T-helper 1 cell (primary cell): ENCODE measurements at places on chromosomes 16 and 17.
A peak's percentile ranks its signal among the peaks of the same experiment; 100 is the strongest.

DNA sequence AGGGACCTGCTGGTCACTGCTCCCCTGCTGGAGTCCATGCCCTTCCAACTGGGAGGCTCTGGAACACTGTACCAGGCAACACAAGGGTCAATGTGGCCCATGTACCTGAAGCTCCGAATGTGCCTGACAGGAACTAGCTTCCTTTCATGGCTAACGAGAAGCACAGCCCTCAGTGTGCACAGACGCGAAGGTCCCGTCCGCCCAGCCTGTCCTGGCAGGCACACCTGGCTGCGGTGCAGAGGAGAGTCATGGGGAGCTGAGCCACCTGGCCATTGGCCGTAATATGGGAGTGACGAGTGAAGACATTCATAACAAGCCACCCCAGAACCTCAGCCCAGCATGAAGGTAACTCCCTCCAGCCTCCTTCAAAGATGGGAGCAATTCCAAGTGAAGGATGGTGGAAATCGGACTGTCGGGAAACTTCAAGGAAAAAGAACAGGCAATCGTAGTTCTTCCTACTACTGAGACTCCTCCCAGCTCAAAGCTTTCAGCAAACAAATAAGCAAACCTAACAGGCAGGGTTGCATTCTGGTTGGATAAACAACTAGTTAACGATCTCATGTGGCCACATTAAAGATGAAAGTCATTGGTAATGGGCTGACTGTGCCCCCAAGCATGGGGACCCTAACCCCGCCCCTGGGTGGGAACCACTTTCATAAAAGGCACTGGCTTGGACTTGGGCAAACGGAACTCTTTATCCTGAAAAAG lies 13.2 kb downstream of the TMEM11 start:
- no peak for DNase-seq

- DNase-seq, result no peak
Measured at GRCh38 chr17:4490637-4491061, 8.0 kb upstream of the SPNS2 start.

- no peak for DNase-seq
Measured at GRCh38 chr17:60352071-60352470, 39.9 kb downstream of the USP32 start.

DNA sequence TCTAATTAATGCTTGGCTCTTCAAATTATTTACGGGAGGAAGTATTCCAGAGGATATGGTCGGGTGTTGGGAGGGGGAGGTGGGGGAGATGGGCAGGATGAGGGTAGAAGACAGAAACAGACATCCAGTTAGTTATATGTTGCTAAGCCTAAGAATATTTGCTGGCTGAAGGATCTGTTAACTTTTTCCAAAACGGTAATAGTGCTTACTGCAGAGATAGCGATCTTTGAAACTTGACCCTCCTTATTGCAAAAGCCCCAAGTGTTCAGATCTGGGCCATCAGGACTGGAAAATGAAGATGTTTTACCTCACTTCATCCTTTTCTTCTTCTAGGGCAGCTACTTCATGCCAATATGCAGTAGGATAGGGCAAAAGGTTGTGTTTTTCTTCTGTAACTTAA lies 27.0 kb upstream of the MMD start:
- no peak for DNase-seq

- DNase-seq, result no peak
Measured at GRCh38 chr16:82700541-82701235, 73.9 kb downstream of the CDH13 start.

- DNase-seq, result no peak
Measured at GRCh38 chr17:19319771-19320505, 42.6 kb downstream of the B9D1 start.

DNA sequence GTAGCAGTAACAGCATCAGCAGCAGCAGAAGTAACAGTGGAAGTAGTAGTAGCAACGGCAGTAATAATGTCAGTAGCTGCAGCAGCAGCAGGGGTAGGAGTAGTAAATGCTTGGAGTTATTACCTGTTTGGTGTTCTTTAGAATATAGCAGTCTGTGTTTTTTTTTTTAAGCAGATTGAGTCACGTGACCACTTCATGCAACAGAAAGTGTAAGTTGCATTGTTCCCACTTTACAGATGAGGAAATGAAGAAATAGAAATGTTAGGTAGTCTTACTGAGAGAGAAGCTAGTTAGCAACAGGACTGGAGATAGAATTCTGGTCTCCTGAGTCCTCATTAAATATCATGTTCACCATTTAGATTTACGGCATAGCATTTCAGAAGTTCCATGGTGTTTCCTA lies 358.2 kb downstream of the HAPSTR1 start:
- DNase-seq, result no peak

DNA sequence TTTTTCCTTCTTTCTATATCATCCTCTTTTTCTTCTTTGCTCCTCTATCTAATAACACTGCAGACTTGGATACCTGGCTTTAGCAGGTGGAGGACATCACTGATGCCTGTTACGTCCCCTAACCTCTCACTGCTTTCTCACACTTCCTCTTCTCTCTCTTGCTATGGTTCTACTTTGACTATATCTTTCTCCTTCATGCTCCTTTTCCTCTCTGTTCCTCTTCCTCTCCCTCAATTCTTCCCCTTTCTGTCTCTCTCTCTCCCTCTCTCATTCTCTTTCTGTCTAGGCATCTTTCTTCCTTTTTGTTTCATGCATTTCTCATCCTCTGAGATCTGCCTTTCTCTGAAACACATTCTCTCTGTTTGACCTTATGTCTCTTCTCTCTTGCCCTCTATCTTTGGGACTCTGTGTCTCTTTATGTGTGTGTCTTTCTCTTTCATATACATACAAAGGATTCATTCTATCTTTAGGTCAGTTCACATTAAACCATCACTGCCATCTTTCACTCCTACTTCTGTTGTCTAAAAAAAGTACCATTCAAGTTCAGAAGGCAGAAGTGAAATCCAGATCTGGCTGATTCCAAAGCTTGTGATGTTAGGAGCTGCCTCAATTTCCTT lies 353.7 kb downstream of the SHISA9 start:
- no peak for DNase-seq

- no peak for DNase-seq
Measured at GRCh38 chr17:65190467-65191097, 53.4 kb downstream of the RGS9 start.

- DNase-seq, result no peak
Measured at GRCh38 chr17:49875685-49876084, 27.8 kb upstream of the TAC4 start.

- no peak for DNase-seq
Measured at GRCh38 chr17:64155751-64156544, 26.0 kb upstream of the ERN1 start.

DNA sequence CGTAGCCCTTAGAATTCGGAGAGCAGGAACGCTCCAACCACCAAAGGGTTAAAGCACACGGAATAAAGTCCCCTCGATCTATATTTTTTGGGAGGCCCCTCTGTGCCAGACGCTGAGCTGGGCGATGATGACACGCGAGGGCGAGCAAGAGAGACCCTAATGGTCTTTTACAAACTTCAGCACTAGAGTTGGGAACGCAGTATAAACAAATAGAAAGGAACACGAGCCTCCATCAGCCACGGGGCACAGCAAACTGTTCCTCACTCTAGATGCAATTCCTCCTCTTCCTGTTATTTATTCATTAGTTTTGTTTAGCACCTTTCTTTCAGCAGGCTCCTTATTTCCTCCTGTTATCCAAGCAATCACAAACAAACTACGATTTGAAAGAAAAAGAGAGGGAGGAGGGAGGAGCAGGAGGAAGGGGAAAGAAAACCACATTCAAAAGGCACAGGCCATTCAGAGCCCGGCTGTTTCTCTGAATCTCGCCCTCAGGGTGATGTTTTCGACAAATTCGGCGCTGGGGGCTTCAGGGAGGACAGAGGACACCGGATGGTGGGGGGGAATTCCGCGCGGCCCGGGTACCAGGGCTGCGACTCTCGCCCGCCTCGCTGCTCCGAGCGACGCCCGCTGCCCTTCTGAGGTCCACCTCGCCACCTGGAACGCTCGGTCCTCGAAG lies 1.6 kb downstream of the TOX3 start:
- DNase-seq, result no peak

- no peak for DNase-seq
Measured at GRCh38 chr16:19359556-19359955, 58.1 kb upstream of the TMC5 start.

GRCh38 chr17:12097326-12097725 lies 76.6 kb downstream of the MAP2K4 start:
- DNase-seq, result no peak

- no peak for DNase-seq
Measured at GRCh38 chr17:43517615-43518386, 28.3 kb downstream of the ETV4 start.

GRCh38 chr17:68775318-68775717 lies 174.2 kb upstream of the FAM20A start:
- no peak for DNase-seq

DNA sequence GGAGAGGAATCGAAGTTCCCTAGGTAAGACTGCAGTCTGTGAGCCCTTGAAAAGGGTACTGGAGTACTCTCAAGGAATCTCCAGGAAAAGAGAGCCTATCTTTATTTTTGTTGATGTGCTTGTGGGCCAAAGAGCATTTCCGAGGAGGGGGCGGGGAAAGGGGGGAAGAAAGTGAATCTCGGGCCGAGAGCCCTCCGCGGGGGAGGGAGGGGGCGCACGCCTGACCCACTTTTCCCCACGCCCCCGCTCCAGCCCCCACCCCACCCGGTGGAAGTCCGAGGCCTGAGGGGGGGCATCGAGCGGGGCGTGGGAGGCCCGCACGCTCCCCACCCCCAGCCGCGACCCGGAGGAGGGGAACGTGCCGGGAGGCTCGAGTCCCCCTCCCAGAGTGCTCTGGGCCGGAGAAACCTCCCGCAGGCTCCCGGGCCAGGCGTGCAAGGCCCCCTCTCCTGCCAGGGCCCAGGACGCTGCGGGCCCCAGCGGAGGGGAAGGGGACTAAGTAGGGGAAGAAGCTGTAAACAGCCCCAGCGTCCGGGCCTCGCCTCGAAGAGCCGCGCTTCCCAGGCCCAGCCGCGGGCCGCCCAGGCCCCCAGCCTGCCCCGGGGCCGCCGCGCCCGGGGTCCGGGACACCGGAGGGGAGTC lies 444 bp downstream of the HELZ start:
- DNase-seq, result peak; percentile 12

GRCh38 chr17:33225994-33226393 lies 67.1 kb downstream of the ASIC2 start:
- DNase-seq, result no peak

DNA sequence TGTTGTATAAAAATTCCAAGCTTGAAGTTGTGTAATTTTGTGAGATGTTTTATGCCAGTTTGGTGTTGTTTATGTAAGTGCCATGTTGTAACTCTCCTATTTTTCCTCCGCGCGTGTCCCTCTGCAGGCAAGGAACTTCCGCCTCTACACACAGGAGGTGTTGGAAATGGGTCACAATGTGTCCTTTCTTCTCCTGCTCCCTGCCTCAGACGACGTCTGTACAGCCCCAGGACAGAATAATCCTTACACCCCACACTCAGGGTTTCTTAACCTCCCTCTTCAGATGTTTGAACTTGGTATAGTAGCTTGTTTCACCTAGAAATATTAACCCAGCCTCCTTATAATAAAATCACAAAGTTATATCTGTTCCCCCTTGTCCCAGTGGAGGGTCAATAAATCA lies 111.3 kb upstream of the NOG start:
- DNase-seq, result no peak

GRCh38 chr17:62882284-62882683 lies 74.2 kb upstream of the MARCHF10 start:
- DNase-seq, result no peak

DNA sequence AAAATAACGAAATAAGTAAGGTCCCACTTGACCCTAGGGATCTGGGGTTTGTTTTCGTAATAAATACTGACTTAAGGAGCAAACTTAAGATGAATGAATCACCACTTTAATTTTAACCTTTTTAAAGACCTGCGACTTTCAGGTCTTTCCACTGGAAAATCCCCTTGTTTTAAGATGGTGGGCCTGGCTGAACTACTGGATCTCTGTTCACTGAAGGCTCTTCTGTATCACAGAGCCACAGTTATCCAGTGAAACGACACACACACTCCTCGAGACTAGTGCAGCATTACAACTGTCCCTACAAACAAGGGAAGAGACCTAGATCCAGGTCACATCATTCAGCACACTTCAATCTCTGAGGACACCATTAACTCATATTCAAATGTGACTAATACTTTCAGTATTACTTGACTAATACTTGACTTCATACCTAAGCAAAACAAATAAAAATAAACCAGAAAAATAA lies 299.0 kb downstream of the CEP112 start:
- DNase-seq, result no peak

DNA sequence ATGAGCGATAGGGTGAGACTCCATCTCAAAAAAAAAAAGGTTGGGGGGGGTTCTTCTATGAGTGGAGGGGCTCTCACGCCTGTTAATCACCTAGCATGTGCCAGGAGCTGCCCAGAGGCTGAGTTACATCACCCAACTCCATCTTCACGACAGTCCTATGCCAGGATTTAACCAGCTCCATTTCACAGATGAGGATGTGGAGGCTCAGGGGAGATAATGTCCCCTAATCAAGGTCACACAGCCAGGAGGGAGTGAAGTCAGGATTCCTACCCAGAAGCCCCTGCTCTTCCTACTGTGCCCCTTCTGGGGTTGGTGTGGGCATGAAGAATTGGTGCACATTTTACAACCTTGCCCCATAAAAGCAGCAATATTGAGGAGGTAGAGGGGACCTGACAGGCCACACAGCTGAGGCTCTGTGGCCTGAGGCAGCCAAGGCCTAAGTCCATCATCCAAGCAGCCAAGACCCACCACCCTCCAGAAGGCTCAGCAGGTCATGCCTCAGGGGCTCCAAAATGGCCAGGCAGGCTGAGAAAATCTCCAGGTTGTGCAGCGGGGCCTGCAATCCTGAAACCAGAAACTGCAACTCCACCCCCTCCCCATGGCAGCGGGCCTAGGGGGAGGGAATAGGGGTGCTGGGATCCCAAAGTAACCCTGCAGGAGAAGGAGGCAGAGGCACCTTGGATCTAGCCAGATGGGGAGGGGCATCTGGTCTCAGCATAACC lies 6.9 kb downstream of the PPY start:
- no peak for DNase-seq

DNA sequence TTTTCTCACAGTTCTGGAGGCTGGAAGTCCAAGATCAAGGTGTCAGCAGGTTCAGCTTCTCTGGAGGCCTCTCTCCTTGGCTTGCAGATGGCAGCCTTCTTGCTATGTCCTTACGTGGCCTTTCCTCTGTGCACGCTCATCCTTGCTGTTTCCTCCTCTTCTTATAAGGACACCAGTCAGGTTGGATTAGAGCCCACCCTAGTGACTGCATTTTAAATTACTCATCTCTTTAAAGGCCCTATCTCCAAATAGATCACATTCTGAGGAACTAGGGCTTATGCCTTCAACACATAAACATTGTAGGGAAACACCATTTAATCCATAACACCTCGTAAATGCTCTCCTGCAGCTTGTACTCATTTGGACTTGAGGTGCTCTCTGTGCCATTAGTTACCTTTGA lies 36.3 kb downstream of the DHRS7C start:
- no peak for DNase-seq

GRCh38 chr17:81510785-81511553 lies 1.6 kb downstream of the ACTG1 start:
- peak; percentile 73 for DNase-seq
